ENCODE measurements at places on chromosomes 5 and 9.

- no peak for DNase-seq
These were observed 5.8 kb upstream of the PSMB7 start for GRCh38 chr9:124420991-124421543.

GRCh38 chr5:154086146-154086545, 47.4 kb downstream of the MFAP3 start:
- no peak for DNase-seq

GRCh38 chr5:139082813-139083498, 115.2 kb downstream of the SIL1 start:
- DNase-seq, result no peak

- DNase-seq, result no peak
These were observed 1.5 kb downstream of the AK6 start for GRCh38 chr5:69367697-69368279.

DNA sequence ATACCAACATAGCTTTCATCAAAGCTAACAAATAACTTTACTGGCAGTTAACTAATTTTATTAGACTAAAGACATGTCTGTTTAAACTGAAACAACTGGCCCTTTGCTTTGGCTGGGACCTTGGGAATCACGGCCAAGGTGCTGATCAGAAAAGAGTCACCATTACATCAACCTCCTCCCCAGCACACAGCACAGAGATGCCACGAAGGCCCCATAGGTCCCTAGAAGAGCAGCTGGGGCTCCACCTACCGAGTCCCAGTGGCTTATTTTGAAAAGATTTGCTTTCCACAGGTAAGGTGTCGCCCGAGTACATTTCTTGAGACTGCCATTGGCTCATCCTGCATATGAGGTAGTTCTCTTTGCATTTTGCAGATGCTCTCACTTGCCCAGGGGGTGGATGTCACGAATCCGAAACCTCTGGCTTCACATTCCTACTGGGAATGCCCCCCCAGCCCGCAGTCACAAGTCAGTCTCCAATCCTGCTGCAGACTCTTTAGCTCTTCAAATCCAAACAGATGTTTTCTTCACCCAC, 18.8 kb upstream of the HSD17B3 start:
- no peak for DNase-seq

DNA sequence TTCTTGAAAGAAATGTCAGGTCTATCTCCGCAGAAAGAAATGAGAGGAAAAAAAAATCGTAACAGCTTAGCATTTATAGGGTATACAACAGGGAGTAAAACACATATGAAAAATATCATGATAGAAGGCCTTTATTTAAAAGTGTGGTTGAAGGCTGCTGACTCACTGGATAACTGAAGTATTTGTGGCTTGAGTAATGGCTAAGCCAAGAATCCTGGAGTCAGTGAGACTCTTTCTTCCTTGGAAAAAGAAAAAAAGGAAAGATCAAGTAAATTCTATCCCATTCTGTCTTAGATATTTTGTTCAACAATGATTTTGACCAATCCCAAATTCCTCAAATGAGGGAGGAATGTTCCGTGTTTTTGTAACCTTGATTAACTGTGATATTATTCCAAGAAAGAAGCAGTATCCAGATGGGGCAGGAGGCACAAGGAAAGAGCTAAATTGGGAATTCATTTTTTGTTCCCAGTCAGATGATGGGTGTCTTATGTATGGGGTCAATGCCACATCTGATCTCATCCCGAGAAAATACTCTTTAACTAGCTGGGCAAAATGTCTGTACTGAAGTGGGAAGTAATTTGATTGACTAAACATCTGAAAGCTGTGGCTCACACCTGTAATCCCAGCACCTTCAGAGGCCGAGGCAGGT, 64.3 kb upstream of the MYO10 start:
- DNase-seq, result peak; percentile 89
